CD4-positive, CD25-positive, alpha-beta regulatory T cell (primary cell): ENCODE measurements at places on chromosomes 2 and 18. TPM values are rescaled to one million over a fixed set of nuclear protein-coding genes. Genes with fewer than 3 reads are reported as not detected.

The GRB14 gene
- total RNA-seq = 0.69 TPM

The MAPK4 gene
- total RNA-seq = not detected

The FOXI3 gene
- not detected for total RNA-seq

DNA sequence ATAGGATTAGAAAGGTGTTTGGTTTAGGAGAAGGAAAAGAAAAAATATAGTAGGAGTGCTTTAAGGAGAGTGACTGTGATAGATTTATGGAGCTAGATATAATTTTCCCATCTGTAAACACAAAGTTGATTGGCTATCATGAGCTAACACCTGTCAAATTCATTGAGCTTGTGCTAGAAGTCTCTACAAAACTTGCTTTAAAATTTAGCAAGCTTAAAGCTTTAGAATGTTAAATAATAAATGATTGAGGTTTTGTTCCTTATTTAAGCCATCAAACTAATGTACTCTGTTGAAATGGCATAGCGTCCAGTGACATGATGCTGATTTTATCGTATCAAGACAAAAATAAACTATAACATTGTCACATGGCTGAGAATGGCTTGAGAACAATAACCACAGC lies 1497.4 kb upstream of the DDX18 start:
- DNase-seq = no peak

DNA sequence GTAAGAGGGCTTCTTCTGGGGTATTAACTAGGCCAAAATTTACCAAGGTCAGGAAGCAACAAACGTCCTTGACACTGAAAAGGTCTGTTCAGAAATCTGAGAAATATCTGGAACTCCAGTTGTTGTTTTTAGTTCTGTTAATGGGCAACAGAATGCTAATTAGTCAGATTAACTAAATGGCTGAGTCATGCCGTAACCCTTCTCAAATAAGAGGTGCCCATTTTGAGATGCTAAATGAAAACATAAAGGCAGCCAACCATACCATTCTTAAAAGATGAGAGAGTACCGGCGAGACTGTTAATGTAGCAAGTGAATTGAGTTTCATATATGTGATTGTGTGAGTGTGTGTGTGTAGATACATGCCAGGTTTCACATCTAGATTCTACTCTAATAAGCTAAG lies 147.9 kb upstream of the GAREM1 start:
- no peak for DNase-seq

GRCh38 chr2:112995346-112995920 lies 9.8 kb upstream of the IL36A start:
- DNase-seq = peak; percentile 73

The REG3G gene
- not detected for total RNA-seq

The POU3F3 gene
- not detected for total RNA-seq
